Foreskin keratinocyte (primary cell): ENCODE measurements at places on chromosomes 1 and 21. TPM values are rescaled to one million over a fixed set of nuclear protein-coding genes. Genes with fewer than 3 reads are reported as not detected.

The AIRE gene
- not detected in 2 replicates for total RNA-seq

The RNF223 gene
- total RNA-seq: 0.07 TPM in 2 replicates

The TMEM52 gene
- 0.82 and 1.8 TPM in 2 replicates for total RNA-seq

The NBPF6 gene
- total RNA-seq: not detected in 2 replicates

The FCRL5 gene
- total RNA-seq: not detected in 2 replicates

The C2CD4D gene
- total RNA-seq: 0.18 TPM in 1 of 2 replicates, not detected in the other

The F13B gene
- total RNA-seq: not detected in 2 replicates

The ARTN gene
- 133 and 138 TPM in 2 replicates for total RNA-seq

The INSRR gene
- not detected in 2 replicates for total RNA-seq

The ACBD6 gene
- 56.9 and 60.6 TPM in 2 replicates for total RNA-seq

The KHDRBS1 gene
- total RNA-seq: 120 and 121 TPM in 2 replicates

The AQP10 gene
- 0.17 and 0.18 TPM in 2 replicates for total RNA-seq

The NT5C1A gene
- total RNA-seq: not detected in 2 replicates

The APOBEC4 gene
- not detected in 2 replicates for total RNA-seq

The GBP7 gene
- total RNA-seq: not detected in 2 replicates

The DIRAS3 gene
- 0.11 and 0.24 TPM in 2 replicates for total RNA-seq

The OR2T29 gene
- not detected in 2 replicates for total RNA-seq

The NBPF4 gene
- total RNA-seq: not detected in 2 replicates

The SH2D2A gene
- total RNA-seq: 8.4 and 12.1 TPM in 2 replicates

The C8A gene
- total RNA-seq: not detected in 2 replicates

The ADAM30 gene
- total RNA-seq: not detected in 2 replicates

The NTRK1 gene
- total RNA-seq: not detected in 2 replicates

The LAD1 gene
- total RNA-seq: 233 and 240 TPM in 2 replicates

The FGR gene
- total RNA-seq: not detected in 2 replicates

The IQGAP3 gene
- 29.4 and 35.7 TPM in 2 replicates for total RNA-seq

The NUP210L gene
- not detected in 2 replicates for total RNA-seq

The ACTN2 gene
- total RNA-seq: not detected in 2 replicates

The LRRN2 gene
- total RNA-seq: not detected in 2 replicates

The GUCA2B gene
- not detected in 2 replicates for total RNA-seq

The SERTAD4 gene
- total RNA-seq: 5.3 and 9.2 TPM in 2 replicates

The PLA2G4A gene
- 11.4 and 16.1 TPM in 2 replicates for total RNA-seq

The IL12RB2 gene
- 1.9 and 2.1 TPM in 2 replicates for total RNA-seq

The HHIPL2 gene
- total RNA-seq: 0.32 TPM in 1 of 2 replicates, not detected in the other

The SYT2 gene
- total RNA-seq: 0.03 and 0.07 TPM in 2 replicates

The PSMB4 gene
- total RNA-seq: 318 and 323 TPM in 2 replicates

The LCE1F gene
- total RNA-seq: 0.42 and 0.61 TPM in 2 replicates

The RPTN gene
- 0.04 and 0.07 TPM in 2 replicates for total RNA-seq

The PROK1 gene
- not detected in 2 replicates for total RNA-seq

The LEMD1 gene
- total RNA-seq: 1.8 and 2.8 TPM in 2 replicates

The KCNK1 gene
- total RNA-seq: 13.9 and 15.4 TPM in 2 replicates

The FAM131C gene
- 0.53 and 0.65 TPM in 2 replicates for total RNA-seq

The ZYG11A gene
- 2.5 and 2.8 TPM in 2 replicates for total RNA-seq

The DNALI1 gene
- total RNA-seq: 0.71 and 0.78 TPM in 2 replicates

The TNFSF4 gene
- 0.35 and 0.75 TPM in 2 replicates for total RNA-seq

The SMIM1 gene
- 4.6 and 5.3 TPM in 2 replicates for total RNA-seq

The CRABP2 gene
- 2.2 and 4.0 TPM in 2 replicates for total RNA-seq

The SNIP1 gene
- total RNA-seq: 9.5 and 10.0 TPM in 2 replicates

The TFF3 gene
- not detected in 2 replicates for total RNA-seq

The MPZ gene
- 0.37 and 0.56 TPM in 2 replicates for total RNA-seq

The STXBP3 gene
- 24.5 and 25.1 TPM in 2 replicates for total RNA-seq

The CREG1 gene
- 15.7 and 19.9 TPM in 2 replicates for total RNA-seq

The C1orf94 gene
- total RNA-seq: not detected in 2 replicates

The TENT5C gene
- 0.07 and 0.11 TPM in 2 replicates for total RNA-seq
